ENCODE measurements at places on chromosomes 7 and 10.

- DNase-seq, result no peak
Measured at GRCh38 chr10:77313066-77313750, 324.4 kb downstream of the KCNMA1 start.

DNA sequence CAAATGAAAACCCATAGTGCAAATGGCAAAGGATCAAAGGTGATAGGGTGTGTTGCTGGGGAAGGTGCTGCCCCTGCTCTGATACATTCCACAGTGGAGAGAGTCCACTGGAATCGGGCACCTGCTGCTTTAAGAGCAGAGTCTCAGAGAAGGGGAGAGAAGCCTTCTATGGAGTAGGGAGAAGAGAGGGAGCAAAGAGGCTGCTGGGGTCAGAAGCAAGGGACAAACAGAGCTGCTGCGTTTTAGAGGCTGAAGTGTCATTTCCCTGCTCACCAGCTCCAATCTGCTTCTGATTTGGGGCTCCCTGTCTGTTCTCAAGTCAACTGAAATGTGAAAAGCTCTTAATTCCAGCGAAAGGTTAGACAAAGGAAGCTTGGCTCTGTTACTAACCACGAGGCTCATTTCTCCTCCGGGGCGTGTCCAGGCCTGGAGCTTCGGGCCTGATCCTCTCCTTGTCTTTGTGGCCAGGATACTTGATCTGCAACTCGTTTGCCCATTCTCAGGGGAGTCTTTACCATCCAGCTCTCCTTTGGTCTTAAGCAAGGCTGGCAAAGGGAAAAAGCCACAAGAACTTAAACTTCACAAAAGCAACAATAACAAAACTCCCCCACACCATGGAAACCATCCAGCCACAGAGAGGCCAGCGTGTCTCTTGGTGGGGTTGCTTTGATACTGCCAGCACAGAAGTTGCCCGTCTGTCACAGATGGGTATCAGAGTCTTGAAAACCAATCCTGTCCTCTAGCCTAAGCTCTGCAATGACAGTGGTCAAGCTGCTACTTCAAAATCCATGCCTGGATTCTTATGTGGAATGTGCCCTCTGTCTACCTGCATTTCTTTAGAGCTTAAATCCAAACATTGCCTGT, 692.6 kb downstream of the SUGCT start:
- DNase-seq, result peak; percentile 16

- DNase-seq, result no peak
Measured at GRCh38 chr7:159157714-159158113, 13.0 kb upstream of the VIPR2 start.

DNA sequence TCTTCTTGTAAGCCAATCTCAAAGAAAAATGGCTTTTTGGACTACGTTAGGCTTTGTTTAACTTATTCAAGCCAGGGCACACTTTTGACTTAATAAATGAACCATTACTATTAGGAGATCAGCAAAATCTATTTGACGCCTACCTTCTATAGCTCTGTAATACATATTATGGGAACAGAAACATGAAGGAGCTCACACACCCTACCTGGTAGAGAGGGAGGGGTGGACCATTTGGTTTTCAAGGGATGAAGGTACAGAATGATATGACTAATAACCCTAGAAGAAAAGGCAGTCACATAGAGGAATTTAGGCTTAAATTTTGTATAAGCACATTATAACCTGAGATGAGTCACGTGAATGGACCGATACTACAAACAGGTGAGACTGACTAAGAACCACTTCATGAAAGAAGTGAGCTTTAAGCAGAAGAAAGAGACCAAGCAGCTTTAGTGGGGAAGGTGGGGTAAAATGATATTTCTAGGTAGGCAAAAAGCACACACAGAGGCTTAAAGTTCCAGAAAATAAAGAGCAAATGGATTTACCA, 106.8 kb upstream of the CTTNBP2 start:
- no peak for DNase-seq

GRCh38 chr10:128854963-128855362, 612.1 kb upstream of the MGMT start:
- DNase-seq, result peak; percentile 19

DNA sequence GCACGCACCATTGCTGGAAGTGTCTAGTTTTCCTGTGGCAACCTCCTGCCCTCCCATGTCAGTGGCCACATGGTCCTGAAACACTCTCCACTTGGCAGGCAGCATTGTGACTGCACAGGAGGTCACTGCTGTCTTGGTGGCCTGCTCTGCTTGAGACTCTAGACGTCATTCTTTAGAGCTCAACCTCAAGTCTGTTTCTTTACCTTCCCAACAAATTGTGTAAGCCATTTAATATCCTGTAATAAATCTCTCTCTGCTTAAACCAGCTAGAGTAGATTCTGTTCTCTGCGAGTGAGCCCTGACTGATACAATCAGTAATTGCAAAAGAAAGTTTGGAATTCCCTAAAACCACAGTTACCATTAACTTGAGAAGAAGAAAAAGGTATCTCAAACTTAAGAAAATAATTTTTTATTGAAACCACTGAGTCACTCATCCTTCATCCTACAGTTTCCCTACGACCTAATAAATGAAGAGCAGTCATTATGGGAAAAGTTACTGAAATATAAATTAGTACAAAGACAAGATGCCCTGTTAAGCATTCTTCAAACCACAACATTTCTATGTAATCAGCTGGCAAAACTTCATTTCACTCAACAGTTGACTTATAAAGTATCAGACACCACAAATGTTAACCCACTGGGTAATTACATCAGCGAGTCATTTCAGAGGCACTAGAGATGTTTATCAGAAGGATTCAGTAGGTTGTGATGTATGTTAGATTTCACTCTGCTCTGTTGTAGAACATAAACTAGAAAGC, 18.0 kb downstream of the SLC25A13 start:
- no peak for DNase-seq

GRCh38 chr7:27167916-27168264, 2.6 kb upstream of the HOXA9 start:
- DNase-seq, result no peak

GRCh38 chr7:101390901-101391301, 28.2 kb downstream of the COL26A1 start:
- DNase-seq, result peak; percentile 67

DNA sequence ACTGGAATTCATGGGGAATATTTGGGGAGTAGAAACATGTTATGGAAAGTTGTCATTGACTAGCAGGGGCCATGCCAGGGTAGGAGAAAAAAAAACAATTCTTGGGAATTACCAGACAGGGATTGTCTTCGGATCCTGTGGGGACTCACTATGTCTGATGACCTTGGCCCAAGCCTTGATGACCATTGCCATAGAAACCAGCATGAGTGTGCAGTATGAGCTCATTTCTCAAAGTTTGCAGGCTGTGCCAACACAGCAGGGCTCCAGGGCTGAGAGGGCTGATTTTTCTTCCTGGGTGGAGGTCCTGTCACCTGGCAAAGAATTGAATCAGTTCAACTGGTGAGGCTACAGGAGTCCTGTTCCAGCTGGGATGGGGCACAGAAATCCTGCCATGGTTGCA, 198.3 kb downstream of the ADRA2A start:
- DNase-seq, result no peak

- DNase-seq, result no peak
Measured at GRCh38 chr7:131773413-131773812, 217.0 kb upstream of the PODXL start.

DNA sequence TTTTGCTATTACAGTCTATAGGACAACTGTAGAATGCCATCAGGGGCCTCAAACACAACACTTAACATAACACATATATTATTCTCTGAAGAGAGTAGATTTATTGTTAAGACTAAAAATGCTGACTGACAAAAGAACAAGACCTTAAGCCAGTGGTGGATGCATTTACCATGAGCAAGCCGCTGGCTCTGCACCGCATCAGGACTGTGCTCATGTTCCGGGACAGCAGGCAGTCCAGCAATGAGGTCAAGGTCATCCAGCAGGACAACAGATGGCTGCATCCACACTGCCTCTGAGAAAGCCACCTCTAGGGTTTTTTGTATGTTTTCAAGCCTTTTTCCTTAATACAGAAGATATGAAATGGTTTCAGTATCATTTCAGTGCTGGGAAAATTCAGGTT, 23.8 kb downstream of the PEX1 start:
- DNase-seq, result no peak

All from GM23338 (cell line).